ENCODE measurements at places on chromosomes 11 and 22.

GRCh38 chr11:14374922-14375830 is 16.2 kb upstream of the RRAS2 start:
- no peak for DNase-seq

DNA sequence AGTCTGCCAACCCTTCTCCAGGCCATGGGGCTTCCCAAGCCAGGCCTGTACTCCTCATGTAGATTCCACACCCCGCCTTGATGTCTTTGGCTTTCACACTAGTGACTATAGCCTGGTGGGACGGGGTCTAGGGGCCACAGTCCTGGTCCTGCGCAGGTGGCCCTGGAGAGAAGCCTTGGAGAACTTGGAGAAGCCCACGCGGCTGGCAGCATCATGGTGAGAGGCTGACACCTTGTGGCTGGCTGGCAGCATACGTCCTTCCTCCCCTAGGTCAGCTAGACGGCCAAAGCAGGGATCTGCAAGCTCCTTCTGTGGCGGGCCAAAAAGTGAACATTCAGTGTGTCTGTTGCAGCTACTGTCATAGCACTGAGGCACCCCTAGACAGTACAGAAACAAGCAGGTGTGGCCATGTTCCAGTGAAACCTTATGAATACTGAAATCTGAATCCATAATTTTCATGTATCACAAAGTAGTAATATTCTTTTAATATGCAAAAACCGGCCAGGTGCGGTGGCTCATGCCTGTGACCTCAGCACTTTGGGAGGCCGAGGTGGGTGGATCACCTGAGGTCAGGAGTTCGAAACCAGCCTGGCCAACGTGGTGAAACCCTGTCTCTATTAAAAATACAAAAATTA is 42.0 kb downstream of the FAM83F start:
- peak; percentile 59 for DNase-seq

- DNase-seq, result no peak
These were observed 5.0 kb downstream of the RHOG start for GRCh38 chr11:3835751-3836150.

DNA sequence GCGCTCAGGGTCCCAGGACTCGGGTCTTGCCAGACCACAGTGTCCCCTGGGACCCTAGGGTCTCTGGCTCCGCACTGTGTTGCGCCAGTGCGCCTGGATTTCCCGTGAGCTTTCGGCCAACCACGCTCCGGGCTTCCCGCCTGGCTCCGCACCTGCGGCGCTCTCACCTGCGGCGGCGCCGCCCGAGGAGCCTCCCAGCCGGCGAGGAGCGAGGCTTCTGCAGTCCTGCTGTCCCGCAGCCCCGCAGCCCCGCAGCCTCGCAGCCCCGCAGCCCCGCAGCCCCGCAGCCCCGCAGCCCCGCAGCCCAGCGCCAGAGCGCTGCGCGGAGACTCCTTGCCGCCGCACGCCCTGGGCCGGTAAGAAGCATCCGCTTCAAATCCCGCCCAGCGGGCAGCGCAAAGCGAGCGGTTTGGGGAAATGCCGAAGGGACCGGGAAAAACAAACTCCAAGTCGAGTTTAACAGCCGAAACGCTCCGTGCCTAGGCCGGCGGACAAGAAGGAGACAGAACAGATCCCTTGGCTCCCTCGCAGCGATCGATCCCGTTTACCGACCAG is 939 bp downstream of the ALX4 start:
- no peak for DNase-seq

- DNase-seq, result no peak
These were observed 166.3 kb upstream of the ARHGAP20 start for GRCh38 chr11:110878513-110878912.

DNA sequence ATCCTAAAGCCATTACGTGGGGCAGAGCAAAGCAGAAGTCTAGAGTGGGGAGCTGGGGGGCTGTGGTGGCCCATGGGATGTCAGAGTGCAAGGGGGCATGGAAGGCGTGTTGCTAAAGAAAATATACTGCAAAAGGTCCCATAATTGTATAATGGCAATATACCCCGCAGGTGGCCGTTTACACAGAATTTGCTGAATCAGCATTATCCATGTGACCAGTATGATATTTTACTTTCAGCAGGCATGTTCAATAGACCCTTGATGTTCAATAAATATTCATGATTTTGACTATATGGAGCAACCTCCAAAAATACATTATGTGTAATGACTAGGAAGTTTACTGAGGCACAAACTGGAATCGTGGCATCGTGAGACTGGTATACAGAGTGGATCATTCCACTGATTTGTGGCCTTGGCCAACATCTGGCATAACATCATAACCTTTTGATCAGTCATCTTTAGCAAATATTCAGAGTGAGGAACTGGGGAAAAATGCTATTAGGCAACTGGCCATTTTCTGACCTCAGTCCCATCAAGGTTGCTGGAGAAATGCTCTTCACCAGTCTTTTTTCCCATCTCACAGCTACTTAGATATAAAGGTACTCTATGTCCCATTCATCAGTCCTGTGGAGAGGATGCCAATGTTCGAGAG is 29.3 kb upstream of the PPP2R1B start:
- no peak for DNase-seq

DNA sequence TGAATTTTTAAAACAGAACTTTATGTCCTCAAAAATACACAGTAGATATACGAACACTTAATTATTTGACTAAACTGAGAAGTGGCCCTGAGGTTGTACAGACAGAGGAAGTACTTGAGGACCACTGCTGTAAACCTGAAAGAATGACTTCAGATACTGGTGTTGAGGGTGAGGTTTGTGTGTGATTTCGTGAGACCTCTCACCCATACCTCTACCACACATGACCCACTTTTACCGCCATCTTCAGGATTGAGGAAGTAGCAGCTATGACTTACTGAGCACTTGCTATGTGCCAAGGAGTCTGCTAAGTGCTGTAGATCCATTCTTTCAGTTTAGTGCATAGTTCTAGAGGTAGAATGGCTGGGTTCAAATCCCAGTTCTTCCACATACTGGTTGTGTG is 21.9 kb downstream of the MMP13 start:
- DNase-seq, result no peak

All from stimulated activated CD4-positive, alpha-beta T cell treated with anti-CD3 and anti-CD28 coated beads, Interleukin-2, amount 100 ng/mL, for 24 hours (primary cell).